Frontal cortex (tissue), 4 donors: ENCODE measurements at places on chromosomes 4 and X.

- peak; percentile 47 for DNase-seq
These were observed 38.5 kb upstream of the FGFBP2 start for GRCh38 chr4:16001484-16001858.

- no peak for DNase-seq
These were observed 307.8 kb upstream of the GIMD1 start for GRCh38 chr4:106676173-106676921.

GRCh38 chrX:141220342-141221008 lies 21.8 kb downstream of the SPANXC start:
- no peak for DNase-seq

- no peak for DNase-seq
These were observed 201.6 kb upstream of the NR3C2 start for GRCh38 chr4:148643851-148644250.

- DNase-seq, result no peak
These were observed 93.9 kb downstream of the QDPR start for GRCh38 chr4:17418010-17418409.

DNA sequence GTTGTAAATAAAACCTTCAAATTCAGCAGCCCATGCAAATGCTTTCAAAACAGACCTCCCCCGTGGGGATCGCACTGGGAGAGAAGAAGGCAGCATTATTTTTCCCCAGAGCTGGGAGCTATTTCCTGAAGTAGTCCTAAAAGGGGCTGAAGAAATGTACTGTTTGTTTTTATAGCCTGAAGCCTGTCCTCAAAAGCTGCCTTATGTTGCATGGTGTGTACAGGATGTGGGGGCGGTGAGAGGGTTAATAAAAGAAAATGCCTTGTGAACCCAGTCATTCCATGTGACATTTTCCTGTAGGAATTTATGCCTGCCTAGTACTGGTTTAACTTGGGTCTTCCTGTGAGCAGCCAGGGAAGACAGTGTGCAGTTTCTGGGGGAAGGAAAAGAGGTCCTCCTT lies 144.1 kb downstream of the SOWAHB start:
- DNase-seq, result no peak

DNA sequence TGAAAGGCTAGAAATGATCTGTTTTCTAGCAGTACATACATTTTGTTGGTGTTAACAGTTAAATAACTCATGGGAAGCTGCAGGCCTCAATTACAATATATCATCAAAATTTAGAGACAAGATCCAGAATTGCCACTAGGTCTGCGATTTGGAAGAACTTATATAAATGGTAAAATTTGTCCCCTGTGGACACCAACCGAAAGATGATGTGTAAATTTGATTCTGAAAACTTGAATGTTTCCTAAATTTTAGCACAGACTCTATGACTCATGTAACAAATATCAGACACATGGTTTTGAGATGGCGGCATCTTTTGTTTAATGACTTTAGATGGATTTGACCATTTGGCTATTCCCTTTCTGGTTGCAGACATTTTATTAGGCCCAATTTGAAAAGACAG lies 6.0 kb upstream of the HPGDS start:
- no peak for DNase-seq

GRCh38 chr4:26108054-26108453 lies 194.0 kb downstream of the SMIM20 start:
- no peak for DNase-seq

GRCh38 chrX:103250977-103251376 lies 4.0 kb downstream of the TCEAL8 start:
- DNase-seq, result no peak

DNA sequence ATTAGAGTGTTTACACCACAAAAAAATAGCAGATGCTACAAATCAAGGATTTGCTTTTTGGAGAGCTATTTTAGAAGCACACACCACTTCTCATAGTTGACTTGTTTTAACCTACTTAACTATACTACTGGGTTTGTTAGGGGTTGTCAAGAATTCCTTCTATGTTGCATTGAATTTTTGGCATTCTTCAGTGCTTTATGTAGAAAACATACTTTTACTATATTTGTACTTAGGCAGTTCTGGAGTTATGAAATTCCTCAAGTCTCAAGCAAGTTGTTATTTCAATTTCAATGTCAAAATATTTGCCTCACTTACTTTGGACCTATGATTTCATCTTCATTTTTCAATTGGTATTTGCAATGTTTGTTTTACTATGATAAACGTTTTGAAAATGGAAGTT lies 449.6 kb downstream of the GLUD2 start:
- no peak for DNase-seq

GRCh38 chr4:129966175-129966574 lies 870.2 kb downstream of the C4orf33 start:
- no peak for DNase-seq

- no peak for DNase-seq
These were observed 61.2 kb upstream of the CITED1 start for GRCh38 chrX:72366701-72367454.

GRCh38 chrX:67351411-67351810 lies 192.4 kb upstream of the AR start:
- no peak for DNase-seq

- no peak for DNase-seq
These were observed 63.9 kb downstream of the HAND2 start for GRCh38 chr4:173466101-173466500.

- DNase-seq, result no peak
These were observed 61.3 kb downstream of the NPNT start for GRCh38 chr4:105956569-105956968.

GRCh38 chr4:140092094-140092851 lies 61.7 kb downstream of the MAML3 start:
- DNase-seq, result no peak

GRCh38 chr4:11455201-11455835 lies 26.6 kb upstream of the HS3ST1 start:
- DNase-seq, result no peak
